ENCODE measurements at places on chromosomes 7 and 10. TPM values are rescaled to one million over a fixed set of nuclear protein-coding genes. Genes with fewer than 3 reads are reported as not detected.

- DNase-seq = no peak
Observed at GRCh38 chr7:127765150-127765549, 113.2 kb downstream of the SND1 start.

GRCh38 chr7:88396295-88396947, 89.7 kb upstream of the STEAP4 start:
- DNase-seq = no peak

Gene TET1
- 3.2 TPM for total RNA-seq

DNA sequence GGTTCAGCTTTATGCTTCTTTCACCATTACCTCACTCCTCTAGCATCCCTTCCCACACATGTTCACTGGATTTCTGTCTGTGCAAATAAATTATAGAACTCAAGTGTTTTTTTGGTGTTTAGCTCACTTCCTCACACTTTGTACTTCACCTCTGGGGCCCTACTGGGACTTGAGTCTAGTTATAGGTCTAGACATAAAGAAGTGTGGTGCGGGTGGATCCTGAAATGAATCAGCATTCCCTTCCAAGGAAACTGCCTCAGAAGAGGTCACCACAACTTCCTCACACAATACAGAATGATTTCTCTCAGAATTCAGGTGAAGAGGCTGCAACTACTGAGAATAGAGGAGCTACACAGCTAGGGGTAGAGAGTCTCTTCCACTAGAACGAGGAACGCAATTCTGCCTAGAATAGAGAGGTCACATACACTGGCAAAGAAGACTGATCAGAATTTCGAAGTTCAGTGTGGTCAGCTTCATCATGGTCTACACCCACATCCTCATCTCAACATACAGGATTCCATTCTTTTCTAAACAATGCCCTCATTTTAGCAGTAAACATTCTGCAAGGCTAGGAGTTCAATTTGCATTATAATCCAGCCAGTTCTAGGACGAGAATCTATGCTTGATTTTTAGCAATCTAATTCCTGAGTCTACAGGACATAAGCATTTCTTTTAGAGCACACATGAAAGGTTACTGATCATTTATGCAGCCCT, 938.7 kb upstream of the PHF14 start:
- DNase-seq = no peak

GRCh38 chr10:125134916-125135770, 25.2 kb downstream of the CTBP2 start:
- no peak for DNase-seq

DNA sequence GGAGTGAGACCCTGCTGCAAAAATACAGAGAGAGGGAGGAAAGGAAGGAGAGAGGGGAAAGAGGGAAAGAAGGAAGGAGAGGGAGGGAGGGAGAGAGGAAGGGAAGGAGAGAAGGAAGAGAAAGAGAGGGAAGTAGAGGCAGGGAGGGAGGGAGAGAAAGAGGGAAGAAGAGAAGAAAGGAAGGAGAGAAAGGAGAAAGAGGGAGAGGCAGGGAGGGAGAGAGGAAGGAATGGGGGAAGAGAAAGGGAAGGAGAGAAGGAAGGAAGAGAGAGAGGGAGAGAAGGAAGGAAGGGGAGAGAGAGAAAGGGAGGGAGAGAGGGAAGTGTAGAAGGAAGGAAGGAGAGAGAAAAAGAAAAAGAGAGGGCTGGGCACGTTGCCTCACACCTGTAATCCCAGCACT, 121.7 kb downstream of the TMEM130 start:
- no peak for DNase-seq

Measured in posterior vena cava (tissue), 2 donors.